Occipital lobe (tissue), 3 donors: ENCODE measurements at places on chromosomes 11 and 22. TPM values are rescaled to one million over a fixed set of nuclear protein-coding genes. Genes with fewer than 3 reads are reported as not detected.

OR6T1 gene
- total RNA-seq: not detected

GRCh38 chr11:124582565-124582964, 12.8 kb downstream of the OR8A1 start:
- peak; percentile 34 for DNase-seq

GRCh38 chr11:47222696-47223095, 7.9 kb downstream of the DDB2 start:
- no peak for DNase-seq

GRCh38 chr22:36201630-36202319, at the start of gene APOL4:
Gene APOL4 (minus strand): TSS chr22:36201809. CDS start chr22:36201734, 75 bp downstream.
- DNase-seq: peak; percentile 17

- DNase-seq: no peak
Observed at GRCh38 chr11:79274636-79275331, 166.0 kb downstream of the TENM4 start.

DNA sequence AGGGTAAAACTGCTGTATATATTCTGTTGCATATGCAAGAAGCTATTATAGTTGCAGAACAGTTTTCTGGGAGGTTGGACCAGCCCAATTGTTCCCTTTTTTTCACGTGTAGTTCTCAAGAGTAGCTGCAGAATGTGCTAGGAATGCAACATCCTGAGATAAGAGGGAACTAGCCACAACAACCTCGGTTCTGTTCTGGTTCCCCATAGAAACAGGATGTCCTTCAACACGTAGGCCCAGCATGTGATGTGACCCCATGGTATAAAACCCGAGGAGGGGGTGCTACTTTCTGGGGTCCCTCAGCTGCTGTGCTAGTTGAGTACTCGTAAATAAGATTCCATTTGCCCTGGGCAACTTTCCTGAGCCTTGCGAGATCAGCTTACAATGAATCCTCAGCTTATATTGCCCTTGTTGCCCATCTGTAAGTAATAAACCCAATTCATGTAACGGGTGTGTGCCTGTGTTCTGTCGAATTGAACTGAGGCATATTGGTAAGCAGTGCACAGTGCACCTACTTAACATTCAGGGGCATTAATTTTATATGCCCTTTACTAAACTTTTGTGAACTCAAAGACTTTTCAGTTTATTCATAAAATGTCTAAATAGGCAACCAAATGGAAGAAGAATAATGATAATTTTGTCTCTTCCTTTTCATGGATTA, 23.0 kb upstream of the TRAF6 start:
- DNase-seq: no peak

GSTT4 gene
- total RNA-seq: not detected

- DNase-seq: no peak
Observed at GRCh38 chr11:133070021-133070713, 462.1 kb downstream of the OPCML start.

DNA sequence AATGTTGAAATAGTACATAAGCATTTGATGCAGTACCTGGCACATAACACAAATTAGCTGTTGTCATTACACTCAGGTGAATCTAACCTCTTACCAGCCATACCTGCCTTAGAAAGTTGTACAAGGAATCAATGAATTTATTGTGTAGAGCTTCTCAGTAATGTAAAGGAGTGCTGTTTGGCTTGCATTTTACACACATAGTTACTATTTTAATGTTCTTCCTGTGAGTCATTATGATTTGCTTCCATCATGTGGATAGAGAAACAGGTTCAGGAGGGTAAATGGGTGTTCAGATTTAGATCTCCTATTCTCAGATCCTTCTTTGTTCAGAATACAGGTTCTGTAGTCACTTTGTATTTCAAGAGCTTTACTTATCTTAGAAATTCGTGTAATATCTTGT, 27.6 kb upstream of the RCE1 start:
- no peak for DNase-seq

DNA sequence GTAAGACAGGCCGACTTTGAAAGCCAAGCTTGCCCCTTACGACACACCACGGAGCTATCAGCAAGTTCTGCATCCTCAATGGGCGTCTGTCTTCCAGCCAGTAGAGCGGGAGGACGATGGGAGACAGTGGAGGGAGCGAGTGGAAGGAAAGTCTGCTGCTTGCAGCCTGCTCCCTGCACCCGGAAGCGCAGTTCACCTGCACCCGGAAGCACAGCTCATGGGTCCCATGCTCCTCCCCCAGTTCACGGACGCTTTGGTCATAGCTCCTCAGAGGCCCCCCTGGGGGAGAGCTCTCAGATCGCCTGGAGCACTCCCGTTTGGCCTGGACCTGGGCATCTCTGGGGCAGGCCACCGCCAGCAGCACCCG, 51.3 kb downstream of the FBLN1 start:
- no peak for DNase-seq

- peak; percentile 63 for DNase-seq
Observed at GRCh38 chr22:50146439-50147238, 23.9 kb upstream of the PANX2 start.

DNA sequence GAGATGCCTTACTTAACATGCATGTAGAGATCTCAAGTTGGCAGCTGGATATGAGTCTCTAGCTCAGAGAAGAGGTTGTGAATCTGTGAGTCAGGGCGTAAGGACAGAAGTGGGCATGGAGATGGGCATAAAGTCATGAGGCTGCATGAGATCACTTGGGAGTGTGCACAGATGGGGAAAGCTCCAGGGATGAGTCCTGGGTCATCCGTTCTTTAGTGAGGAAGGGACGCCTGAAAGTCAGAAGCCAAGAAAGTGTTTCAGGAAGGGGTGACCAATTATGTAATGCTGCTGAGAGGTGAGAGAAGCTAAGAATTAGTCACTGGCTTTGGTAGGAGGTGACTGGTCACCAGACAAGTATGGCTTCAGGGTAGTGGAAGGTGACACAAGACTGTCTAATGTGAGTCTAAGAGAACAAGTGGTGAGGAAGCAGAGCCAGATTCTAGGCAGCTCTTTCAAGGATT, 6.7 kb downstream of the ACP2 start:
- no peak for DNase-seq

DNA sequence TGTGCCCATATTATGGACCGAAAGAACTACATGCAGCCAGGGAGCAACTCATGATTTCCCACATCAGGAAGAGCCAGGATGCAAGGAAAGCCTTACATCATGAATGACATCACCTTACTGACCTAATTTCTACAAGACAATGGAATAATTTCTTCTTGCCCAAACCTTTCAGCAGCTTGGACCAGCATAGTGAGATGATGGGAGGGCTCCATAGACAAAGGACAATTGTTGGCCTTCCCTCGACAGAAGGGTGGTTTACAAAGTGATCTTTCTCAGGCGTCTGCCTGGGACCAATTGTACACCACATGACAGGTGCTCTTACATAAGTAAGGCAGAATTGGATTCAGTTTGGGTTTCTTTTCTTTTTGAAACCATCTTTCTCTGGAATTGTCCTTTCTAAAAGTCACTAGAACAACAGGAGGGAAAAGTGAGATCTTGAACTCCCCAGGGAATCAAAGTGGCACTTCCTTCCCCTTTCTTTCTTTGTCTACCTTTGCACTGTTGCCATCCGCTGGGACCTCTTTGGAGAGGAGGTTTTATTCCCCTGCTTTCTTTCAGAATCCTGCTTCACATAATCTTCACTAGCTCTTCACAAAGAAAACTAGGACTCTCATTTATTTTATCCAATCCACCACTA, 51.7 kb upstream of the PAK1 start:
- DNase-seq: no peak

RFPL1 gene
- not detected for total RNA-seq

SPON1 gene
- total RNA-seq: 31.5 TPM

ISX gene
- total RNA-seq: not detected

OR52W1 gene
- total RNA-seq: not detected

DNA sequence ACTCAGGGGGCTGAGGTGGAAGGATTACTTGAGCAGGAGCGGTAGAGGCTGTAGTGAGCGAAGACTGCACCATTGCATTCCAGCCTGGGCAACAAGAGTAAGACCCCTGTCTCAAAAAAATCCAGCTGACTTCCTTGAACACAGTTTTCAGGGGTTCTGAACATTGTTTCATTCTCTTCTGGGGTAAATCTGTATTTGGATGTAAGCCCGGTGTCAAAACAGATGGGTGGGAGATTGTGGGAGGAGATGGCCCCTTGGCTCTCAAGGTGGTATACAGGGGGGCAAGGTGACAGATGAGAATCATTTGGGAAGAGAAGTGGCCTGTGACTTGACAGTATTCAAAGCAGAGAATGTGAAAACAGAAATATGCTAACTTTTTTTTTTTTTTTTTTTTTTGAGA, 4.8 kb downstream of the ESAM start:
- no peak for DNase-seq

SORL1 gene
- total RNA-seq: 76.3 TPM

DNA sequence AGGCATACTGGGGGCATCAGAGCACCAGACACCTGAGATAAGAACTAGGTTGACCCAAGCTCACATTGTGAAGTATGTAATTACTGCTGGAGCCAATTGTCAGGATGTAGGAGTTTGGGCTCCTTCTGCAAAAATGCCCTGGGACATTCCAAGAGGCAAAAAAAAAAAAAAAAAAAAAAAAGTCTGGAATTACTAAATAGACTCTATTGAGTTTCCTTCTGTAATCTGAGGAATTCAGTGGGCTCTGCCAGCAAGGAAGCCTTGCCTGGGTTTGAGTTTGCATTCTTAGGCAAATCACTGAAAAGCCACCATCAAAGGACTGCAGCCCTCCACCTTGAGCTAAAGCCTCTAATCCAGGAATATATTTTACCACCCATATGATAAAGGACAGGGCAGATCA, 8.0 kb upstream of the CAVIN3 start:
- no peak for DNase-seq

DNA sequence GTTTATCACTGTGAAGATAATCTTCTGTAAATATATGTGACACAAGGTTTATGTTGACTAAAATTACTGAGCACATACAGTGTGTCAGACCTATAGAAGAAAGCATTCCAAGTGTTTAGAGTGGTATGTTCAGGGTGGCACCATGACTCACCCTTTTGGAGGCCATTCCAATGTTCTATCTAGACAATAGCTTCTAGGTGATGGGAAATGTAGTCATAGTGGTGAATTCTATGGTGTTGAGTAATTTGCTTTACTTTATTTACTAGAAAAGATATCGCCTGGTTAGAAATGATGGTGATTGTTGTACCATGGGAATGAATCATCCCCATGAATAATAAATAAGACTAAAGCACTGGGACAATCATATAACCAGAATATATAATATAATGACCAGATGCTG, 72.9 kb upstream of the OR4C15 start:
- DNase-seq: no peak

SMARCB1 gene
- total RNA-seq: 19.7 TPM
